ENCODE measurements at places on chromosomes 5 and 9.

GRCh38 chr9:38006163-38006562 is 62.9 kb downstream of the SHB start:
- no peak for DNase-seq

DNA sequence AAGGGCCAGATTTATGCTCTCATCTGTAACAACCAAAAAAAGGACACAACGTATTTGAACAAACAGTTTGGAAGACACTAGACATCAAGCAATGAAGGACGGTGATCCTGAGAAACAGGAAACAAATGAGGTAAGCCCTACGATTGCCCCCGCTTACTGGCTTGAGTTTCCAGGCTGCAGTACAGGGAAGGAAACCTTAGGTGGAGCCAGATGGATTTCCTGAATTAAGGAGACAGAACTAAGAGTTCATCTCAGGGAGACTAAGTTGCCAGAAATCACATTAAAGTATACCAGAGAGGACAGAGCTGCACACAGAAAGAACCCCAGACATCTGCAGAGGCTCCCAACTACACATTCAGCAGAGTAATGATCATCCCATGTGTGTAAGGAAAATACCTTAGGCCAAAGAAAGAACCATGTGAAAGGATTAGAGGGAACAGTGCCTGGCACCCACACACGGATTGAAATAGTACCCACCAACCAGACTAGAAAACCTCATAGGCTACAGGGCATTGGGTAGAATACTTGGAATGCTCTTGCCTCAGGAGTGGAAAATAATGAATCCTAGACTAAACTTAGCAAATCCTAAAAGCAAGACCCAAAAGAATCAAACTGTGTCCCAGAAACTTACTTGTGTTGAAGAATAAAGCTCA is 99.3 kb upstream of the NIPBL start:
- DNase-seq: no peak

- no peak for DNase-seq
These were observed 47.2 kb downstream of the F2R start for GRCh38 chr5:76763136-76763535.

DNA sequence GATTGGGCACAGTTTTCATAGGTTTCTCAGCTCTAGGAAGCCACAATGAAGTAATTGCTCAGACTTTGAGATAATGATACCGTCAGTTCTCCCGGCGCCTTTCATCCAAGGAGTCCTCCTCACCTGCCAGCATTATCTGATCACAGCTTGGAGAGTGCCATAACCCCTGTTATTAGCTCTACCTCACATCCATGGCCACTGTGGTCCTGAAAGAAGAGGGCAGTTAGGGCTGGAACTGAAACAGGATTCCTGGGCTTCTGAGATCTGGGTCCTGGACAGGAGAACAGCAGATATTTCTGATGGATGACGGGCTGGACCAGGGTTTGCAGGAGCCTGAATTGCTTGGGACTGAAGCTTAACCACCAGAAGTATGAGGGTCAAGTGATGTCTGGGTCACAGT is 13.5 kb downstream of the RGS3 start:
- no peak for DNase-seq

GRCh38 chr5:167242701-167243100 is 1048.7 kb upstream of the WWC1 start:
- DNase-seq: no peak

Data from stimulated activated CD4-positive, alpha-beta T cell treated with anti-CD3 and anti-CD28 coated beads, Interleukin-1b, Interleukin-23, amount 100 ng/mL, for 1 hour (primary cell).